ENCODE measurements at places on chromosomes 4 and X.

- DNase-seq = no peak
Measured at GRCh38 chr4:38674258-38675144, 10.5 kb downstream of the KLF3 start.

- DNase-seq = no peak
Measured at GRCh38 chr4:165677081-165677480, 196.0 kb upstream of the TLL1 start.

- no peak for DNase-seq
Measured at GRCh38 chrX:130771230-130771629, 131.8 kb downstream of the ENOX2 start.

DNA sequence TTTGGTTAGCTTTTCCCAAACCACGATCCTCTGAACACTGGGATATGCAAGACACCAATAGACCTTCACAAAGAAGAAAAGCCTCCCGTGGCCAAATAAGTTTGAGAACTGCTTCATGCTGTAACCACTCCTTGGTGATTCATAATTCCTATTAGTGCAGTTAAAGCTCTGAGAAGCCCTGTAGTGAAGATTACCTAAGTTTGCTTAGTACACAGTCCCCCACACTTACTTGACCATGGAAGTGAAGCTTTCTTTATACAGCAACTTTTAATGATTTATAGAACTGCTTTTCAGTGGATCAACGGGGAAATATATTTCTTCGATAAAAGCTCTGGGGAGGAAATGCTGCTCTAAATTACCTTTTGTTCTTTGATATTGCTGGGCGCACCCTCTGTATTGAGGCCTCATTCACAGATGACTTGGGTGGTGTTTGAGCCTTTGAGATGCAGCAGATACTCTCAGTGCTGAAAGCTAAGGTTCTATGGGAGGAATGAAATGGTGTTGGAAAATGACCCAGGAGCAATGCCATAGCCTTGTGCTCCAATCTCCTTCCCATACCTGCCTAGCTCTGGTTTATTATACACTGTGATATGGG is 67.4 kb downstream of the CBLL2 start:
- DNase-seq = no peak

- DNase-seq = no peak
Measured at GRCh38 chr4:86294883-86295282, 65.0 kb downstream of the MAPK10 start.

DNA sequence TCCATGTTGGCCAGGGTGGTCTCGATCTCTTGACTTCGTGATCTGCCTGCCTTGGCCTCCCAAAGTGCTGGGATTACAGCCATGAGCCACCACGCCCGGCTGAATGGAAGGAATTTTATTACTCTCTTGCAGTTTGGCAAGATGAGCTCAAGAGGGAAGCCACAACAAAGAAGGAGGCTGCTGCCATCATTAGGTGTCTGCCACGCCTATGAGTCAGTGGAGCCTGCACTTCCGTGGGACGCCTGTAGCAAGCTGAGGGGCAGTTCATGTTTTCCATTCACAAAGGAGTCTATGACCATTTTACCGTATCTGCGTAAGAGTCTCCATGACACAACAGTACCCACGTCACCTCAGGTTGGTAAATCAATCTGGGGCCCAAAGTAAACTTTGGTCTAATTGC is 51.2 kb upstream of the CHRNA9 start:
- peak; percentile 63 for DNase-seq

DNA sequence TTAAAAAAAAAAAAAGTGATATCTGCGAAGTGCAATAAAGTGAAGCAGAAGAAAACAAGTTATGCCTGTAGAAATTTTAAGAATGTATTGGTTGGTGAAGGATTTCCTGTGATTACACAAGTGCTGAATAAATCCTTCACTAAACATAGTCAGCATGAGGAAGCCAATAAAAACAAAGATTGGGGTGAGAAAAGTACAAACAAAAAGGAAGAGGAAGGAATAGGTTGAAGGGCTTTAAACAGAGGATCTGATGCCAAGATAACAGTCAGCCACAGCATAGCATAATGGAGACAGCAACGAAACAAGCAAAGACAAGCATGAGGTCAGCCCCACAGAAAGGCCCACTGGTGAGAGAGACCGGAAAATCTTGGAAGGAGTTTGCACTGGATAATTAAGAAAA is 372.2 kb downstream of the ADAM29 start:
- DNase-seq = no peak

All from activated CD8-positive, alpha-beta memory T cell treated with anti-CD3 and anti-CD28 coated beads for 4 hours (primary cell).